ENCODE measurements at places on chromosomes 4 and X.

DNA sequence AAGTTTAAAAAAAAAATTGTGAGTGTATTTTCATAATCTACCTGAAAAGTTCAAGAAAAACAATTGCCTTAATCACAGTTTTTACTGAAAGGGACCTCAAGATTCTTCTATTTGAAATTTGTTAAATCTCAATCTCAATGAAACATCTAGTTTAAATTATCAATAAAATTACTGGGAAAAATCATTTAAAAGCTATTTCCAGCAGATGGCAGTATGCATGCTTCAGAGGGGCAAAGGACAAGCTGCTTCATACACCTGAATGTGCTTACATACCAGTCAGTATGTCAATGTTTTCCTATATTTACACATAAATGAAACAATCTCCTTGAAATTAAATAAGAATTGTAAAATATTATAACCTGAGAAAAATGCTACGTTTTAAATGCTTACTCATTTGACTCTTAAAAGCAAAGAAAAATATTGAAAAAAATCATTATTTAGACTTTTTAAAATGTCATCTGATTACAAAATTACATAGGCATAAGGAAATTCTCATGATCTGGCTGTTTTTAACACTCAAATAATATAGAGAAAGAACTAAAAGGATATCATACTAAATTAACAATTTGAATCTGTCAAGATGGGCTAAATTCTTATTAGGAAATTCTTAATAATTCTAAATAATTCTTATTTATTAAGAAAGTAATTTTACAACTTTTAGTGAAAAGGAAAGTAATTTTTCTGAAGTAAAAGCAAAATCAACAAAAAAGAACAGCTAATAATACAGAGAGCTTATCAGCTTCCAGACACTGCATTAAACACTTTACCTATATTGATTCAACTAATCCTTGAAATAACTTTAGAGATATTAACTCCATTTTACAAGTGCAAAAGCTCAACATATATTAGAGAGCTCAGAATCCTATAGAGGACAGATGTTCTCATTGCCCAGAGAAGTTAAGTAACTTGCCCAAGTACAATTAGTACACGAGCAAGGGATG lies 242.1 kb downstream of the ADAMTS3 start:
- DNase-seq: peak; percentile 76

DNA sequence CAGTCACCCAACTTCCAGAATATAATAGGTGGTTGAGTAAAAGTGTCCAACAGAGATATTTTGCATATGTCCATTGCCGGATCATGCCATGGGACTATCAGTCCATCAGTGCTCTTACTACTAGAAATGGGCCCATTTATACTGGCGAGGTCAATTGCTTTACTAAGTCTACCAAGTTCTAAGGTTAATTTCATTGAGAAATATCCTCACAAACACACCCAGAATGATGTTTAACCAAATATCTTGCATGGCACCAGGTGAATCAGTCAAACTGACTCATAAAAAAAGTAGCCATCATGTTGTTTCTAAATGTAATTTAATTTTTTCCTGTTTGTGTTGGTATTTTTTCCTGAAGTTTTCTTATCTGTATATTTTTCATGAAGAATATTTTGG lies 1217.0 kb downstream of the RAPGEF2 start:
- peak; percentile 7 for DNase-seq

DNA sequence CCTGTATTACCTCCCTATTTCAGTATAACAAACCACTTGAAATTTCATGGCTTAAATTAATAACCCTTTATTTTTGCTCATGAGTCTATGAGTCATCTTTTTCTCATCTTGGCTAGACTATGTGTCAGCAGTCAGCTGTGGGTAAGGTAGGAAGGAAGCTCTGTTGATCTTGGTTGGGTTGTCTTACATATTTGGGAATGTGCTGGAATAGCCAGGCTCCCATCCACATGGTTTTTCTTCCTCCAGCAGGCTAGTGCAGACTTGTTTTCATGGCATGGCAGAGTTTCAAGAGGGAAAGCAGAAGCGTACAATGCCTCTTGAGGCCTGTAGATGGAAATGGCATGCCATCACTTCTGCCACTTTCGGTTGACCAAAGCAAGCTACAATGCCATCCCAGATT lies 89.7 kb downstream of the LINC00632 start:
- DNase-seq: no peak

DNA sequence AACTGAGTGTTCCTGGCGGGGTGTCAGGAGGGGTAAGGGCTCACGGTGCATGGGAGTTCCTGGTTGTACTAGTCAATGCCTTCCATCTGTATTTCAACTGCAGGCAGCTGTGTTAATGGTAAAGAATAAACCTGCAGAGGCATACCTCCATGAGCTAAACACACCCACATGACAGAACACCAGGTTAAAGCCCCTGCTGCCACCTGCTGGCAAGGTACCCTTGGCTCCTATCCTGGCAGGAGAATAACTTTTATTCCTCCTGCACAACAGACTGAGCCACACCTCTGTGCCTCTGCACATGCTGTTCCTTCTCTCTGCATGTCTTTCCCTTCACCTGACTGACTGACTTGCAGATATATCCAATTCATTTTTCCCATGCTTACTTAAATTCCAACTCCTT lies 11.1 kb downstream of the ITIH6 start:
- DNase-seq: no peak

DNA sequence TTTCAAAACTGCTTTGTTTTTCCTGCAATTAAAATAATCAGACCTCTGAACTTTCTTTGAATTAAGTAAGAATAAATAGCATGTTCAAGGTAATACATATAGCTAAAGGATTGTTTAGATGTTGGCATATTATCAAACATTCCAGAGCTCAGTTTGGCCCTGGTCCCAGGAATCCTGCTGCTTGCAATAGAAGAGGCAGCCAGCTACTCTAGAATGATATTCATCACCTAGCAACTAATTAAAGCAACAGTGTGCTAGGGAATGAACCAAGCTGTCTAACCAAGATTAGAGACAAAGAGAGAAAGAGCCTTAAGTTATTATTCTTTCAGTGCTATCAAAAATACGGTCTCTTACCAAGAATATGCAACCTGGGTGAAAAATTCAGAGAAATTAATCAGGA lies 460.9 kb downstream of the GABRG1 start:
- DNase-seq: peak; percentile 78

- DNase-seq: no peak
Observed at GRCh38 chr4:110737931-110738330, 115.1 kb upstream of the PITX2 start.

GRCh38 chr4:8702020-8702495 lies 109.5 kb downstream of the CPZ start:
- no peak for DNase-seq

DNA sequence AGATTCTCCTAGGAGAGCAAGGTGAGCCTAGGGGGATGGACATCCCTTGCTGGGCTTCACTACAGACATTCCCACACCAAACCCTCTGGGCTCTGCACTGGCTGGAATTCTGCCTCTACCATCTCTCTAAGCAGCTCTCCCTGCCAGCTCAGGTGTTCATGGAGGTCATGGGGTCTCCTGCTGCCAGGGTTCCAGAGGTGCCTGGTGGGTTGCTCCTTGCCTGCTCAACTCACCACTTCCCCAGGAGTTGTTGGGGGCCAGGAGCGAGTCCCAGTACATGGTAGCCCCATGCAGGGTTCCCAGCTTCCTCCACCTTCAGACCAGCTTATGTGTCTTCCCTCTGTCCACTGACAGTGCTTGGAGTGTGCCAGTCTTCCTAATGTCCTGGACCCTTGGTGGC lies 167.8 kb upstream of the PAQR3 start:
- DNase-seq: no peak

DNA sequence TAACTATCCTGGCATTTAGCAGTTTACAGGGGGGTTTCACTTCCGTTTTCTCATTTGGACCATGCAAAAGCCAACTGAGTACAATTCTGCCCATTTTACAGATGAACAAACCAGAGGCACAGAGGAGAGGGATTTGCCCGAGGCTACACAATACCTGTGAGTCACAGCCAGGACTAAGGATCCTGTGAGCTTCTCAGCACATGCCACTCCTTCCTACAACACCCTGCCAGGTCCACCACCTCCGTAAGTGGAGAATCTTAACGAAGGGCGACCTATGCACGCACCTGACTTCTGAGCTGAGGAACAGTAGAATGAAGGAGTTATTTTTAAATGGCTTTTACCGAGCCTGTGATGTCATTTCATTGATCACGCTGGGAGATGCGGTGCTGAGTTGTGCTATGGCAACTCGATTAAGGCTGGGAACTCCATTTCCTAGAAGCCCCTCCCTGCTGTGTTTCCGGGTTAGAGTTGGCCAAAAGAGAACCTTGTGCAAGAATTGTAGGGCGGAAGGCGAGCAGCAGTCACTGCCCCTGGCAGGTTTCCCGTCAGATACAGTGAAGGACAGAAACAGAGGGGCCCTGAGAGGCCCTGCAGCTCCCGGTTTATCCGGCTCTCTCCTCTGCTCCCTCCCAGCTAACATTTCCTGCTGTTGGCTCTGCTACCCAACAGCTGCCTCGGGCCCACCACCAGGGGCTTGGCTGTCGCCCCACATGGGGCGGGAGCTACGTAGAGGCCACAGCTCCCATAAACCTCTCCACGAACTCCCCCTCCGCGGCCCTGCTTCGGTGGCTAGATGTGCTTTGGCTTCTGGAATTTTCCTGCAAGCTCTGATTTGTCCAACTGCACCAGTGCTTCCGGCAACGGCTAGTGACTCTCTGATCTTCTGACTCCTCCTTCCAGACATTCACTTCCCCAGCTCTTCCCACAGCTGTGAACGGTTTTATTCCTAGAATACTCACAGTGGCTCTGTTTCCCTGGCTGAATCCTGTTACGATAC lies 75.1 kb upstream of the USP9X start:
- DNase-seq: peak; percentile 88

GRCh38 chr4:151804821-151805220 lies 44.0 kb upstream of the GATB start:
- DNase-seq: peak; percentile 41
